ENCODE measurements at places on chromosomes 12 and 14.
A peak's percentile ranks its signal among the peaks of the same experiment; 100 is the strongest.

GRCh38 chr14:30988509-30988908 is 36.9 kb upstream of the AP4S1 start:
- DNase-seq, result no peak

DNA sequence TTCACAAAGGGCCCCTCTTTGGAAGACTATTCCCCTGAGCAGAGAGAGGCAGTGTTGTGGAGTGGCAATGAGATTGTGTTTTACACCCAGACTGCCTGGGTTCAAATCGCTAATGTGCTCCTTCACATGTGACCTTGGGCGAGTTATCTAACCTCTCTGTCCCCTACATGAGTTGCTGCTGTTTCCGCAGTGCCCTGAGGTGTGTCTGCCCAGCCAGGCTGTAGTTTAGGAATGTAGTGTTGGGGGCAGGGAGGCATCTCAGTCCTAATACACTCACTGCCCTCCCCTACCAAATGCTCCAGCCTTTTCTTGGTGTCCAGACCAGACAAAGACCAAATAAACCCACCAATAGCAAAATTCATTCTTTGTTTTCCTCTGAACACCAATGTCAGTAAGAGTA is 78.6 kb downstream of the SLC24A4 start:
- no peak for DNase-seq

- DNase-seq, result no peak
These were observed 18.8 kb upstream of the LTA4H start for GRCh38 chr12:96054244-96054610.

- DNase-seq, result no peak
These were observed 27.0 kb downstream of the CHD8 start for GRCh38 chr14:21428930-21429329.

- DNase-seq, result no peak
These were observed 1.8 kb upstream of the GCN1 start for GRCh38 chr12:120196363-120196762.

DNA sequence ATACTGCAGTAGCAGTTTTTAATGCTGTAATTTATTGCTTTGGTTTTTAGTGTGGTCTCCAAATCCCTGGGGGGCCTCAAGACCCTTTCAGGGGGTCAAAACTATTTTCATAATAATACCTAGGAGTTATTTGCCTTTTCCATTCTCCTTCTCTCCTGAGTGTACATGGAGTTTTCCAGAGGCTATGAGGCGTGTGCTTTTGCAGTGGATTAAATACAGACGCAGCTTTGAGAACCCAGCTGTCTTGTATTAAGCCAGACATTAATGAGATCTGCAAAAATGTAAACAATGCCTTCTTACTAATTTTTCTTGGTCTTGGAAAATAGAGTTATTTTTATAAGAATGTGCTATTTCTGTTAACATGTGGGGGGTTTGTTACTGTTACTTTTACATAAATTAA is 68.6 kb downstream of the SLC25A47 start:
- no peak for DNase-seq

DNA sequence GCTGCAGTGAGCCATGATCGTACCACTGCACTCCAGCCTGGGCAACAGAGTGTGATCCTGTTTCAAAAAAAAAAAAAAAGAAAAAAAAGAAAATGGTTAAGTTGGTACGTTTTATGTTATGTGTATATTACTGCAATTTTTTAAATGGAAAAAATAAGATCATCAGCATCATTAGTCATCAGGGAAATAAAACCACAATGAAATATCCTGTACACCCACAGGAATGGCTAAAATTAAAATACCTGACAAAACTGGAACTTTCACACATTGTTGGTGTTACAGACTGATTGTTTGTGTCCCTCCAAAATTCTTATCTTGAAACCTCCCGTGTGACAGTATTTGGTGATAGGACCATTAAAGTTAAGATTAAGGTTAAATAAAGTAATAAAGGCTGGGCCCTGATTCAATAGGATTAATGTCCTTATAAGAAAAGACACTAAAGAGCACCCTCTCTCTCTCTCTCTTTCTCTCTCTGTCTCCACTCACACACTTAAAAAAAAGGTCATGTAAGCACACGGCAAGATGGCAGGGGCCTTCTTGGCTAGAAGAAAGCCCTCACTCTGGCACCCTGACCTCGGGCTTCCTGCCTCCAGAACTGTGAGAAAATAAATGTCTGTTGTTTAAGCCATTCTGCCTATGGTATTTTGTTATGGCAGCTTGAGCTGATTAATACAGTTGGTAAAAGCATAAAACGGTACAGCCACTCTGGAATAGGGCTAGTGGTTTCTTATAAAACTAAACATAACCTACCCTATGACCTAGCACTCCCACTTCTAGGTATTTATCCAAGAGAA is 48.3 kb upstream of the ZFP36L1 start:
- no peak for DNase-seq

- peak; percentile 37 for DNase-seq
These were observed 89.8 kb downstream of the CRADD start for GRCh38 chr12:93766796-93767523.

DNA sequence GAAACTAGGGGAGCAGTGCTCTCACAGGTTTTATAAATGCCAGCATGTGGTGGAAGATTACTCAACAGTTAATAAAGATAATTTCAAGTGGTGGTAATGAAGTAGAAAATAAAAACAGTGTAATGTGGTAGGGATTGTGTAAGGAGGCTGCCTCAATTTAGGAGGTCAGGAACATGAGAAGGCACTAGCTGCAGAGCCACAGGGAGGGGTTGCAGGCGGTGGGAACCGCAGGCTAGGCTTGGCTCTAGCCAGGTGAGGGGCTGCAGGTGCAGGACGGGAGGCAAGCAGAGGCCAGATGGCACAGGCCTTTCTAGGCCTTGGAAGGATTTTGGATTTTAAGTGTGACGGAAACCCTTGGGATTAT is 768 bp downstream of the METTL25 start:
- peak; percentile 30 for DNase-seq

- DNase-seq, result no peak
These were observed 16.1 kb upstream of the UBC start for GRCh38 chr12:124930586-124930985.

- DNase-seq, result no peak
These were observed 32.8 kb downstream of the CCER1 start for GRCh38 chr12:90922145-90922627.

DNA sequence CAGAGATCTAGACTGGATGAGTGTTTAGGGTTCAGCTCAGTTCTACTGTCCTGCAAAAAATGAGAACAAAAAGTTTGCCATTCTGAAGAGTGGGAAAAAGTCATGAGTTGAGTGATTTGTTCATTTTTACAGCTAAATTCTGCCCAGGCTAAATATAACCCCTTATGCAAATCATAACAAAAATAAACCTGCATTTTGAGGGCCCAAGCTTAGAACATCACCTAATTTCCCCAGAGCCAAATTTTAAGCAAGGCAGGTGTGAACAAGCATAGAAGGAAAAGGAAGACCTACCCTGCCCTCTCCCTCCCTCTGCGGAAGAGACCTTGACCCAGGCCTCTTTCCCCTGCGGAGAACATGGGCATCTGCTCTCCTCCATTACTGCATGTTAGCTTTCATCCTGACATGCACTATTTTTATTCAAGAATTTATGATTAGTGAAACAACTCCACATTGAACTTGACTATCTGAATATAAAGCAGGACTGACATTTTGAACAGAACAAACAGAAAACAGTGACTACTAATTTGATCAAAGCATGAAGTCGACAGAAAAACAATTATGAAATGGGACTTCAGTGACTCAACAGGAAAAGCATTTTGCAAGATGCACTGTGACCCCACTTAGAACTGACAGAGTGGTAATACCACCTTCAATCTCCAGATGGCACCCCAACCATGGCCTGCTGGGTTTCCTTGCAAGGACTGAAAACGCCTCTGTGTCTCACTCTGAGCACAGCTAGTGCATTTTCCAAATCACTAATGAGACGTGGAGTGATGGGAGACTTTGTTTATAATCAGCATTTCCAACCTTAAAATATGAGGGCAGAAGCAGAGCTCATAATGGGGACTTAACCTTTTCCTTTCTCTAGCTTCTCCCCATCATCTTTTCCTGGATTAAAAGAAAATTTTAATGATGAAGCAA is 30.9 kb upstream of the SELPLG start:
- peak; percentile 84 for DNase-seq

All from heart left ventricle (tissue), 16 donors.